ENCODE measurements at places on chromosomes 4 and X. TPM values are rescaled to one million over a fixed set of nuclear protein-coding genes. Genes with fewer than 3 reads are reported as not detected.

DNA sequence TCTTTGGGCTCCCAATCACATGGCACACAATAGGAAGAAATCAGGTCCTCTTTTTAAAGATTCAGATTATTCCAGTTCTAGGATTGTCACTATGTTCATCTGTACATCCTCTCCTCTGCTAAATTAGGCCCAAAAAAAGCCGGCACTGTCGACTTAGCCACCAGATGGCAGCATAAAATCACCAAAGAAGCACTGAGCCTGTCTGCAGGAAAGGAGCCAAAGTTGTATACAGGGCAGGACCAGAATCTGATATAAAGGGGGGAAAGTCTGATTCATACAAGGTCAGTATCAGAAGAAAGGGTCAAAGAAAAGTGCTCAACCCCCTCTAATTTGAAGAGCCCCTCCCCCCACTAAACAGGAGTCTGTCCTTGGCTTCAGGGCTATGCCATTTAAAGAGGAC is 292.5 kb downstream of the CHIC1 start:
- DNase-seq: peak; percentile 80

DNA sequence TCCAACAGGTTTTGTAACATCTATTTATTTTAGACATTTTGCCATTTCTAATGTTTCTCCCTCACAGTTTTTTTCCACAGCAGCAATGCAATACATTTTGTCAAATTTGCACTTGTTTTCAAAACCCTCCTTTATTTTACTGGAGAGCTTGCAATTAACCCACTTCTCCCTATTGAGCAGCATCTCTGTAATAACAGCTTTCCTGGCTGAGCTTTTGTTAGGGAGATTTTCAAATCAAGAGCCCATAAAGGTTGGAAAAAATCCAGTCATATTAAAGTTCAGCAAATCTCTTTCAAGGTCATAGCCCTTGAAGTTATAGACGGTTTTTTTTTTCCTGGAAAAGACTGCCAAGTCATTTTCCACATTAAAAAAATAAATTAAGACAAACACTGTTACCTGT is 450.6 kb upstream of the TENM3 start:
- DNase-seq: no peak

- DNase-seq: no peak
Measured at GRCh38 chr4:184313058-184313581, 95.4 kb upstream of the ENPP6 start.

The DSPP gene
- total RNA-seq: not detected

GRCh38 chrX:106976416-106976815 is 23.6 kb downstream of the MORC4 start:
- no peak for DNase-seq
